Activated CD4-positive, alpha-beta memory T cell treated with anti-CD3 and anti-CD28 coated beads for 36 hours (primary cell): ENCODE measurements at places on chromosomes 6 and 20. TPM values are rescaled to one million over a fixed set of nuclear protein-coding genes. Genes with fewer than 3 reads are reported as not detected.

Gene MEI4
- total RNA-seq, result not detected

Gene PHACTR1
- total RNA-seq, result not detected

Gene WFDC5
- total RNA-seq, result not detected

Gene GJE1
- not detected for total RNA-seq

Gene SAMD3
- total RNA-seq, result 3.8 TPM

Gene LY6G6F
- total RNA-seq, result not detected

Gene RIMS1
- not detected for total RNA-seq

Gene LY6G6D
- not detected for total RNA-seq

Gene KCNG1
- total RNA-seq, result 1.6 TPM

Gene RSPH9
- not detected for total RNA-seq

Gene LY6G5C
- 1.8 TPM for total RNA-seq

Gene ZSCAN12
- 4.4 TPM for total RNA-seq

GRCh38 chr6:42690872-42691271 is 31.5 kb downstream of the PRPH2 start:
- DNase-seq, result no peak

DNA sequence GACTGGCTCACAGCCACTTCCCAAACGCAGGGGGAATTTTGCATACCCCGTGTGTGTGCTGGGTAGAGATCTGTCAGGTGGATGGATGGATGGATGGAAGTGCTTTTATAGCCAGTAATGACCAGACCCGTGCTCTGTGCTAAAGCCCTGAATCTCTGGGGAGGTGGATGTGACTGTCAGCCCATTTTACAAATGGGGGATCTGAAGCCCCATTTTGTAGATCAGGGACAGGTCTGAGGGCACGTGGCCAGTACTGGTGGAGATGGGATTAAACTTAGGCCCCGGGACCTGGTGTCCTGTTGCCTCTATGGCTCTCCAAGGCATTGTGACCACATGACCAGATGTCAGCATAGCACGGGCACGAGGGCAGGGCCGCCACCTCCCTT is 38.2 kb upstream of the ZBP1 start:
- DNase-seq, result no peak

DNA sequence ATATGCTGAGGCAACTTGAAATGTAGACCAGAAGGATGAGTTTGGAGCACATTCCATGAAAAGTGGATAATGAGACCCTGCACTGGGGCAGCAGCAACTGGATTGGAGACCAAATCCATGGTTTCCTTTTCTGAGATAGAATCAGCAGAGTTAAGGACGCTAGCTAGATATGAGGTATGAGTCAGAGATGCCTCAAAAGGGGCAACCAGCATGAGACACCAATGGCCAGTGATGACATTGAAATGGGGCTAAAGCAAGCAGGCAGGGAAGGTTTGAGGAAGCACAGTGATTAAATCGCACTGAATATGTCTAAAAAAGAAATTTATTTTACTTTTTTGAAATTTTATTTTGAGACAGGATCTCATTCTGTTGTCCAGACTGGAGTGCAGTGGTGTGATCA is 802.4 kb downstream of the TFAP2A start:
- DNase-seq, result no peak

GRCh38 chr20:13333793-13334192 is 112.7 kb downstream of the ISM1 start:
- DNase-seq, result no peak

DNA sequence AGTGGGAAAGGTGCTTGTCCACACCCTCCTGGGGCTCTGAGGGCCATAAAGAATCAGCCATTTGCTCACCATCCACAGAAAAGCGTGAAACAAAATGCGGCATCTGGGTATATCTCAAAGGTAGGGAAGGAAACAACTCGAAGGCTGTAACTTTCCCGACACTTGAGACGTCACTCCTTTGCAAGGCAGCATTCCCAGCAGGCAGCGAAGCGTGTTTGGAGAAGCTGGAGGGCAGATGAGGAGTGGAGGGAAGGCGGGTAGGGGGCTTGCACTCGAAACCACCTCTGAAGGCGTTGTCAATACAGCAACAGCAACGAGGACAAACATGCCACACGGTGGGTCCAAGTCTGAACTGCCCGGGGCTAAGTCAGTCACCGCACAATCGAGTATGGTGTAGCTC is 98.4 kb downstream of the FOXC1 start:
- no peak for DNase-seq

GRCh38 chr6:27091661-27092315 is 155.7 kb upstream of the PRSS16 start:
- peak; percentile 49 for DNase-seq

DNA sequence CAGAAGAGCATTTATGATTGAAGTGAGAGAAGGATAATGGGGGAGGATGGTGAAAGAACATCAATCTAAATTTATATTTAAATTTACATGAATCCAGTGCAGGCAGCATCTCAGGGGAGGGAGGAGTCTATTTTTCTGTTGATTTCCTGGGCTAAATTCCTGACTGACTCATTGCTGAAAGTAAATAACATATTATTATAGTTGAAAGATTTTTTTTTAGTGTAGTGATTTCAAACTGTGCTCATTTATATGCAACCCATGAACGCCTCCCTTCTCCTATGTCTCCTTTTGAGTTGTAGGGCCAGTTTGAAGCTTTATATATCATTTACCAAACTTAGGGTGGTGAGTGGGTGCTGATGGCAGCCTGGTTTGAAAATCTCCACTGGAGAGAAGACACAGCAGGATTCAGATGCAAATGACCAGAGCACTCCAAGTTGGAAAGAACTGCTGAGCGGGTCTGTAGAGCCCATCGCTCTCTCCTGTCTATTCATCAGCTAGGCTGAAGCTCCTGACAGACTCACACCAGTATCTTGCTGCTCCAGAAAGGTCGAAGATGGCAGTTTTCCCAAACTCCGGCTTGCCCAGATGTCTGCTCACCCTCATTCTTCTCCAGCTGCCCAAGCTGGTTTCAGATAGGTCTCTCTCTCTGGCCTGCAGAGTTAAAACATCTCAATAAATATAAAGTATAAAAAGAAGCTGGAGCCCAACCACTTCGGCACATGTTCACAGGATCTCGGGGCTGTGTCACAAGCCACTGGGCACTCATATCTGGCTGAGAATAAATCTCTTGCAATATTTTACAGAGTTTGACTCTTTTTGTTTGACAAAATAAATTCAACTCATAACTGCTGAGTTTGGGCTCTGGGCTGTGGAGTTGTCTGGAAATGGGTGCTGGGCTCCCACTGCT is 18.3 kb downstream of the BTN2A1 start:
- no peak for DNase-seq

DNA sequence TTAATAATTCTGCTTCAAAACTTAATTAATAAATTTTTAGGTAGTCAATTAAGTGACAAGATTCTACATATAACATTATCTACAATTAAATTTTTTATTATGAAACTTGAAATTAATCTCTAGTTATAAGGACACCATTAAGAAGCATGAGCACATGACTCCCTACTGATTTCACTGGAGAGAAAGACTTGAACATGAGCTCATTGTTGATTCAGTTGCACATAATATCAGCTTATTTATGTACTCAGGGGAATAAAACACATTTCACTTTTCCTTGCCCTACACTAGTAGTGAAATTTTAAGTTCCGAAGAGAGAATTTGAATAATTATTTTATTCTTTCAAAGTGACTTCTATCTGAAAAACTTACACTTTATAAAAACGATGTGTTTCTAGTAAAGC is 370.2 kb upstream of the EPHA7 start:
- no peak for DNase-seq

- DNase-seq, result no peak
Observed at GRCh38 chr20:62252342-62252966, 14.1 kb downstream of the OSBPL2 start.

GRCh38 chr6:157984686-157985225 is 3.1 kb downstream of the SYNJ2 start:
- peak; percentile 46 for DNase-seq

DNA sequence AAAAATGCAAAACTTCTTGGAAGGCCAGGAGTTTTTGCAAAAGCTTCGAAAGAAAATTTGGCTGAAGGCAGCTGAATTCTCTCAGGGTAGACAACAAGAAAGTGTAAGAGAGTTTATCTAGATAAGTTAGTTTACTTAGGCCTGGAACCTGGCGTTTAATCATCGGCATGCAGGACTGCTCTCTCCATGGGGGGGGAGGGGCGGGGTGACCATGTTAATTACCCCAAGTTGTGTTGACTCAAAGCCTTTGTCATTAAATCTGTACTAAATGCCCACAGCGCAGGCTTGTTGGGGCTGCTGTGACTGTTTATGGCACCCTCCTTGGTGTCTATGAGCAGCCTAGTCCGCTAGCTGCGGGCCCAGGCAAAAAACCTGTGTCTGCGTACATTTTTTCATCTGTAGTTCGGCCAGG is 20.1 kb upstream of the ZNF451 start:
- DNase-seq, result no peak

DNA sequence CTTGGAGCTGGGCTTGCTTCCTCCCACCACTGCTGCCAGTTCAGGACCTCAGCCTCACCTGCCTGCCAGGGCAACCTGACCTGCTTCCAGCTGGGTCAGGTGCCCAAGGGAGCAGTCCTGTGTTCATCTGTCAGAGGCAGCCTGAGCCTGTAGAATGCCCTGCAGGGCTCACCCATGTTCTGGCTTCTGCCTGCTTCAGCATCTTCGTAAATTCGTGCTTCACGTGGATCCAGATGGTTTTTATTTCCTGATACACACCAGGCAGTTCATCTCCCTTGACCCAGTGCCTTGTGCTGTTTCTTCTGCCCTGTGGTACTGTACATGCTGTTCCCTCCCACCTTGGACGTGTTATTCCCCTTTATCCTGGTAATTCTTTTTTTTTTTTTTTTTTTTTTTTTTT is 50.2 kb downstream of the ARID1B start:
- no peak for DNase-seq

GRCh38 chr6:138523347-138524210 is 24.3 kb upstream of the NHSL1 start:
- DNase-seq, result no peak

GRCh38 chr6:11848346-11848651 is 69.7 kb upstream of the ADTRP start:
- no peak for DNase-seq

DNA sequence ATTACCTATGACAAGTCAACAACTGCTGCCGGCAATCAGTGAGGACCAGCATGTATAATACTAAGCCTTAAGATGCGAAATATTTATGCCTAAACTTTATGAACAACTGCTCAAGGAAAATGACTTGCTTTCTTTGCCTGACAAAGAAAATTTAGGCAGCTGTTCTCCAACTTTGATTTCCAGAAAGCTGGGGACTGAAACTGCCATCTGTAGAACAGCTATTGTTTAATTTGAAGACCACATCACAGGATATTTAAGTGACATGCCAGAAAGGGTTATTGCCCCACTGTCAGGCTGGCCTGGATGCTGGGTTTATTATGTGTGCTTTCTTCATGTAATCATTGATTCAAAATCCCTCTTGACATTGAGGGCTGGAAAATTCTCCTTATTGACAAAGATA is 153.9 kb upstream of the ENPP5 start:
- DNase-seq, result no peak

DNA sequence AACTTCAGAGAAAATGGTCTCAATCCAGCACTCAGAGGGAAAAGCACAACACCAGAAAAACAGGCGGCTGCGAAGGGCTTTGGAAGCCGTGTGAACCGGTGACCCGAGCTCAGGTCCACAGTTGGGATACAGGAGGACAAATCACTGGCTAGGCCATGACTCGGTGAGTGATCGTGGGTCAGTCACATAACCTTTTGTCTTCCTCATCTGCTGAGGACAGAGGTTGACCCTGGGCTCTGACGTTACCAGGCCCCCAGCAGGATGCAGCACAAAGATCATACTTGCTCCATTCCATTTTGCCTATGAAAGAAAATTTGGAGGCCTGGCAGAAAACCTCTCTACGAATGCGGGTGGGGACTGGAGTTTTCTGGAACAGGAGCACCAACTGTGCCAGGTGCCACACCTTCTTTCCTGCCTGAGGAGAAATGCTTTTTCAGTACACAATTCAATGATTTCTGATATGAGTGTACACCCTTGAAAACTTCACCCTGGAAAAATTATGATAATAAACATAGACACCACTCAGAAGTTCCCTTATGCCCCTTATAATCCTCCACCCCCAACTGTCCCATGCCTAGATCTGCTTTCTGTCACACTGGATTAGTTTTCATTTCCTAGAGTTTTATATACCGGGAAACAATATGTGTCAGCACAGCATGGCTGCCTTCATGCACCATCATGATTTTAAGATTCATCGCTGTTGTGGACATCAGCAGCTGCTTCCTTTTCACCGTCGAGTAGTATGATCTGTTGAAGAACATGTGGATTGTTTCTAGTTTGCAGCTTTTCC is 85.3 kb upstream of the RALGAPA2 start:
- DNase-seq, result no peak

DNA sequence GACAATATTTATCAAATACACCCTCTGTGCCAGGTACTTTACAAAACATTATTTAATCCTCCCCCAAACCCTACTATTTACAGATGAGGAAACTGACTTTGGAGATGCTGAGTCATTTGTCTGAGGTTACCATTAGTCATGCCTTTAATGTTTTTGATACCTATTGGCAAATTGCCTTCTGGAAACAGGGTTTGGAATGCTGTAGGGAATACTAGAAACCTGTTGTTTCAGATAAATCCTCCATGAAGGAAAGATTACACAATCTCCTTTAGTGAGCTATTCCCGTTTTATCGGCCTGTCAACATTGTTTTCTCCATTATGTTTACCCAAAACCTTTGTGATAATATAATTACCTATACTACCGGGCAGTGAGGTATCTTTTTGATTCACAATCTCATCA is 93.6 kb upstream of the ADGRF1 start:
- DNase-seq, result no peak

DNA sequence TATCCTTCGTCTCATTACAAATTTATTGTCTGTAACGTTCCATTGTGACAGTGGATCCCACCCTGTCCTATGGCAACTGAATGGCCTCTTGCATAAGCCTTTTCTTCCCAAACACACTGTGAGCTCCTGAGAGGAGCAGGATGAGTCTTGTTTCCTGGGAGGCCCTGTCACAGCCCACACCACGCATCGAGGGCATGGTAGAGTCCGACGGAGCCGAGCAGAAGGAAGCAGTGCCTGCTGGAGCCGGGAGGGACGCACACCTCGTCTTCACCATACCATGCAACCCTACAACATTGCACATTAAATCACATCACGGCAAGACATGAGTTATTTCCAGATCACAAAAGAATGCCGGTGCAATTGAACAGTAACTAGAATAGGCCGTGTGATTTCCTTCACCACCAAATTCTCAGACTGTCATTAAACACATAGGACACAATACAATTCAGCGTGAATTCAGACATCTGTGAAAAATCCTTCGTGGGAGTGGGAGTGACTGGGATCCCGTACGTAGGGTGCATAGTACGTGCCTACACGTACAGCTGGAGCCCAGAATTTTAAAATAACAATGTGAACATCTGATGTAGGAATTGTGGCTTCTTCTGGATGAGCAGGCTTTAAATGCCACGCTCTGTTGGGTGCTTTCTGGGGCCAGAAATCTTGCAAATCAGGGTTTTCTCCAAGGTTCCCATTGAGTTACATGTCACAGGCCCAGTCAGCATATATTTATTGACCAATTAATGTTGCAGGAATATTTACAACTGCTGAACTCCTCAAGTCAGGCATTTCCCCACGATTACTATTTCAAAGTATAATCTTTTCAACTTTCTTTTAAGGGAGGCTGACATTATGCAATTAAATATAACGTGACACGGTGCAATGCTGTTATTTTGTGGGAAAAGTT is 201.8 kb downstream of the TTLL2 start:
- DNase-seq, result no peak
